ENCODE measurements at places on chromosomes 7 and 10.
A peak's percentile ranks its signal among the peaks of the same experiment; 100 is the strongest.

GRCh38 chr7:125563964-125564529, 634.4 kb upstream of the POT1 start:
- DNase-seq: no peak

- DNase-seq: no peak
Observed at GRCh38 chr10:71218046-71218650, 5.8 kb downstream of the UNC5B start.

- no peak for DNase-seq
Observed at GRCh38 chr7:6293202-6293601, 20.8 kb upstream of the CYTH3 start.

- DNase-seq: peak; percentile 56
Observed at GRCh38 chr10:30502266-30503060, 68.5 kb downstream of the MAP3K8 start.

DNA sequence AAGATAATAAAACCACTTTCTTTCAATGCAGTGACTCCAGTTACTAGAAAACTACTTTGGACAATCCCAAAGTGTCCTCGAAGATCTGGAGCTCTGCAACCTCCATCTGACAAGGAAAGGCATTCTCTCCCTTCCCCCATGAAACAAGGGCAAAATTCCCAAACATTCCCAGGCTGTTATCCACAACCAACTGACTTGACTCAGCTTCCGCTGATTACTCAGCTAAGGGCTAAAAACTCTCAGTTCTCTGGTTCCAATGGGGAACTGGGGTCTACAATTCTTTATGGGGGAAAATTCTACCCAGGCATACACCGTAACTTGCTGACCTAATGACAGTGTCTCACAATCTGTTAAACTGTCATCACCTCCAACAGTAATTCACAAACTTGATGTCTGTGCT, 48.4 kb downstream of the SFMBT2 start:
- DNase-seq: no peak

GRCh38 chr7:14021069-14021468, 31.6 kb upstream of the ETV1 start:
- DNase-seq: no peak

DNA sequence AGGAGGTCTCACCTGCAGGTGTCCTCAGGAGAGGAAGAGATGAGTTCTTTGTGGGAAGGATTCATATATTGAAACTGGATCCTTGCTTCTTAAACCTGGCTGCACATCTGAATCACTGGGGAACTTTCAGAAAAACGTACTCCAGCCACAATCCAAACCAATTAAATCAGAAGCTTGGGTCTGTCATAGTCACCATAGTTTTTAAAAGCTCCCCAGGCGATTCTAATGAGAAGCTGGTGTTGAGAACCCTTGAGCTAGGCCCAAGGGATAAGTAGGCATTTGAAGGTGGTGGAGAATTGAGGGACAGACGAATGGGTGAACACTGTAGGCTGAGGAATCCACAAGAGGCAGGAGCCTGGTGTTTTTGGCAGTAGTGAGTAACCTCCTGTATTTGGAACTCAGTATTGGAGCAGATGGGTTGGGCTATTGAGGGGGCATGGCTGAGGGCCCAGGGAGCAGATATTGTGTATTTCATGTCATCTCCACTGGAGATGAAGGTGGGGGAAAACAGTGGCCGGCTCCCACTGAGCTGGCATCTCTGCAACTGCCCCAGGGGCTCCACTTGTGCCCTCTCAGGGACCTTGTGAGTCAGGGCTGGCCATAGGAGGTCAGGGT, 14.5 kb downstream of the ADCYAP1R1 start:
- DNase-seq: no peak

- DNase-seq: peak; percentile 70
Observed at GRCh38 chr7:30445770-30446169, 32.8 kb downstream of the NOD1 start.

GRCh38 chr7:104106108-104106905, 101.5 kb downstream of the ORC5 start:
- DNase-seq: no peak

- DNase-seq: no peak
Observed at GRCh38 chr7:72042855-72043254, 369.3 kb downstream of the CALN1 start.

- no peak for DNase-seq
Observed at GRCh38 chr10:31384589-31384949, 65.6 kb downstream of the ZEB1 start.

DNA sequence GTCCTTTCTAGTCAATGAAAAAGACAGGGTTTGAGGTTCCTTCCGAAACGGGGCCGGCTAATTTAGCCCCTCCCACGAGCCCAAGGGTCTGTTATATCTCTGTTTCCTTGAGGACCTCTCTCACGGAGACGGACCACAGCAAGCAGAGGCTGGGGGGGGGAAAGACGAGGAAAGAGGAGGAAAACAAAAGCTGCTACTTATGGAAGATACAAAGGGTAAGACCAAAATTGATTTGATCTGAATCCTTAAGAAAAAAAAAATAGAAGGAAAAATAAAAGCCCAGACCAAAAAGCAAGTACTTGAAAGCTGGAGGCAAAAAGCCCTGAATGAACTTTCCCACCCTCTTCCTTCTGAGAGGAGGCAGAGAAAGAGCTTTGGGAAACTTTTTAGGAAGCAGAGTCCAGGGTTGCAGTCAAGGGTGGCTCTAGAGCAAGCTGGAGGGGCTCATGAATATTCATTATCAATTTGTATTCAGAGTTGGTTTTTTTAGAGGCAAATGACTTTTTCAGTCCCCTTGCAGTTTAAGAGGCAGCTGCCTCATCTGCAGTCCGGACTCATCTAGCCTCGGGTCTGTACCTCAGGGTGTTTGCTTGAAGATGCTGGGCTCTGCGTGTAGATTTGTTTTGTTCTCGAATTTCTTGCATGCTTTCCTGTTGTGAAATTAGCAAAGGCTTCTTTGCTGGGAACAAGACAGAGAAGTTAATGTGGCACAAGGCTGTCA, at the start of gene ENTPD1:
Gene ENTPD1 (plus strand): TSS at position 123 of the 721 bp plus-strand sequence. CDS start 77 bp downstream, at position 200.
- DNase-seq: no peak

DNA sequence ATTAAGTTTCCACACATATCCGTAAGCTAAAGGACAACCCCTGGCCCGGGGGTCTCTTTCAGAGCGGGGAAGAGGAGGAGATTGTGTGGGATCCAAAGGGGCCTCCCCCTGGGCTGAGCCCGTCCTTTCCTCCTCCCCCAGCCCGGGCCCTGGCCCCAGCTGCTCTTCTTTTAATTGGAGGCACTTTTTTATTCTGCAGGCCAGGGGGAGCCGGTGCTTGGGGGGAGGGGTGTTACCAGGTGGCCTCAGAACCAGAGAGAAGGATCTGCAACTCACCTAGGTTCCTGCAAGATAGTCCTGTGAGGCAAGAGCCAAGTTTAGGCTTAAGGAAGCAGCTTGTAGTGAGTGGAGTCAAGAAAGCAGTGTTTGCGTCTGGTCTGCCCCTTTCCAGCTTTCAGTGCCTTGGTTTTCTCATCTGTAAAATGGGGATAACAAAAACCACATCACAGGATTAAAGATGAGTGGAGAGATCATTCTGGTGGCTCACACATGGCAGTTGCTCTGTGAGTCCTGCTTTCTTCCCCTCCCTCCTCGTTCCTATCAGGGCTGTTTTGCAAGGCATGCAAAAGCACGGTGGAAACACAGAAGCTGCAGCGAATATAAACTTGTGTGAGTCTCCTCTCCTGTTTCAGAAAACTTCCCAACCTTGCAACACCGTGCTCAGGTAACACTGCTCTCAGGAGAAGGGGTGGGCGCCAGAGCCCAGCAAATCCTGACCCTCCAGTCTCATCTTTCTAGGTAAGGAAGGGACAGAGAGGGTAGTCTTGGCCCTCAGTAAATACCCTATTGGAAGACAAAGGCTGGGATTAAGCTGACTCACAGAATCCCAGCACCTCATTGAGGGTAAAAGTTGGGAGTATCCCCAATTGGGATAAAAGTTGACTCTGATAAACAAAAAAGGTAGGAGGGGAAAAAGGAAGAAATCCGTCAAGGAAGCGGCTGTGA, 4.1 kb upstream of the TLX1 start:
- DNase-seq: no peak

DNA sequence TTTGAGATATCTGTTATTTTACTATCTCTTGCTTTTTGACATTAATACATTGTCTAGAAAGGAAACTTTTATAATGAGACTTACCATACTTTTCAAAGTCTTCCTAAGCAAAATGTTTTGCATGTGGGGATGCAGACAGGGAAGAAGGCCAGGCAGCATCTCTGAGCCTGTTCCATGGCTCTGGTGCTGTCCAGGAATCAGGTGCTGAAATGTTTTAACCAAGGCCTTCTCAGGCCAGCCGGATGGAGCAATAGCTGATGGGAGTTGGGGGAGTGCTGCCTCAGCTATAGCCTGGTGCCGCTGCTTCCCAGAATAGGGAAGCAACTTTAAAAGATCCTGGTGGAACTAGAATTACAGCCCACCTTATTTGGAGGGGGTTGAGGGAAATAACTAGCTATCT, 38.5 kb downstream of the CRTAC1 start:
- no peak for DNase-seq

DNA sequence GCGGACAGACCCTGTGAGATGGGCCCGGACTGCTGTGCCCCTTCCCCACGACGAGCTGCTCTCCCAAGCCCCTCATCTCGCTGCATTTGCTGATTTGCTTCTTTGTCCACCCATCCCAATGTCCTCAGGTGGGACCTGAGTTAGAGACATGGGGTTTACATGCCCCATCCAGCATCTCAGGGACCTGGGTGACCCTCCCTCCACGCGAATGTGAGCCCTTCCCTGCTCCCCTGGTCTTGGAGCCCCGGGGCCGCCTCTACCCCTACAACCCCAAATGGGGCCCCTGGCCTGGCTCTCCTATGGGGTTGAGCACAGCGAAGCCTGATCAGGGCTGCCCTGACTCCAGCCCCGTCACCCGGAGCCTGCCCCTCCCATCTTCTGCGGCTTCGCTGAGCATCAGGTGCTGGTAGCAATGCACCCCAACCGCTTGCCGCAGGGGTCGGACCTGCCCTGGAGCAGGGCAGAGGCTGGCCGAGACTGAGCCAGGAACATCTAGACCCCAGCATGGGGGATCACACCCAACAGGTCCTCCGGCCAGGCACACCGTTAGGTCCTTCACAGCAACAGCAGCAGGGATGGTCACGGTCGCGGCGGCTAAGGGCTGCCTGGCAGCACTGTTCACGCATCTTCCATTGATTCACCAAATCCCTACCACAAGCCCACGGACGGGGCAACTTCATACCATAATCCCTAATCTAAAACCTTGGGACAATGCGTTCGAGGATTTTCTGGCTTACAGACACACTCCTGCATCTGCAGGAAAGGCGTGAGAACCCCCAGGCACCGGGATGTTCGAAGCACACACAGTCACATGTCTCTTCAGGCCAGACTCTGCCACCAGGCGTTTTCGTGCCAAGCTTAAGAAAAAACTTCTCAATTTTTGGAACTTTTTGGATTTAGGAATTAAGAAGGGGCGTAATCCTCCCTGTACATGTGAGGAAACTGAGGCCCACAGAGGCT, 15.5 kb downstream of the WDR86 start:
- no peak for DNase-seq

DNA sequence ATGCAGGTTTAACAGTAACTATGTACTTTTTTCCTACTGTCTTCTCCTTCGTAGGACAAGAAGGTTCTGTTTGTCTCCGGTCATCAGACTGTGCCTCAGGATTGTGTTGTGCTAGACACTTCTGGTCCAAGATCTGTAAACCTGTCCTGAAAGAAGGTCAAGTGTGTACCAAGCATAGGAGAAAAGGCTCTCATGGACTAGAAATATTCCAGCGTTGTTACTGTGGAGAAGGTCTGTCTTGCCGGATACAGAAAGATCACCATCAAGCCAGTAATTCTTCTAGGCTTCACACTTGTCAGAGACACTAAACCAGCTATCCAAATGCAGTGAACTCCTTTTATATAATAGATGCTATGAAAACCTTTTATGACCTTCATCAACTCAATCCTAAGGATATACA, 2.4 kb downstream of the DKK1 start:
- no peak for DNase-seq

DNA sequence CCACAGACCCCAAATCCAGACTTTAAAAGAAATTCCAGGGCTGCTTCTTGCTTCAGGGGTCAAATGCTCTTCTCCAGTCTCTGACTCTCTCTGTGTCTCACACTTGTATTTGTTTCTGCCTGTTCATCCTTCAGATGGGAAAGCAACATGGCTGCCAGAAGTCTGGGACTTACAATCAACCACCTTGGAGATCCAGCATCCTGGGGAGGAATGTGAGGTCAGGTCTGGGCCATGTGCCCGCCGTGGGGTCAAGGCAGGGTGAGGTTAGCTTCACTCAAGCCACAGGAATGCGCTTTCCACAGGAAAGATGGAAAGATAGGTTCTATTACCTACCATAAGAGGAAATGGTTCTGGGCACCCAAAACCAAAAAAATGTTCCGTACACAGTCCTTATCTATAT, 34.3 kb upstream of the NPVF start:
- no peak for DNase-seq

DNA sequence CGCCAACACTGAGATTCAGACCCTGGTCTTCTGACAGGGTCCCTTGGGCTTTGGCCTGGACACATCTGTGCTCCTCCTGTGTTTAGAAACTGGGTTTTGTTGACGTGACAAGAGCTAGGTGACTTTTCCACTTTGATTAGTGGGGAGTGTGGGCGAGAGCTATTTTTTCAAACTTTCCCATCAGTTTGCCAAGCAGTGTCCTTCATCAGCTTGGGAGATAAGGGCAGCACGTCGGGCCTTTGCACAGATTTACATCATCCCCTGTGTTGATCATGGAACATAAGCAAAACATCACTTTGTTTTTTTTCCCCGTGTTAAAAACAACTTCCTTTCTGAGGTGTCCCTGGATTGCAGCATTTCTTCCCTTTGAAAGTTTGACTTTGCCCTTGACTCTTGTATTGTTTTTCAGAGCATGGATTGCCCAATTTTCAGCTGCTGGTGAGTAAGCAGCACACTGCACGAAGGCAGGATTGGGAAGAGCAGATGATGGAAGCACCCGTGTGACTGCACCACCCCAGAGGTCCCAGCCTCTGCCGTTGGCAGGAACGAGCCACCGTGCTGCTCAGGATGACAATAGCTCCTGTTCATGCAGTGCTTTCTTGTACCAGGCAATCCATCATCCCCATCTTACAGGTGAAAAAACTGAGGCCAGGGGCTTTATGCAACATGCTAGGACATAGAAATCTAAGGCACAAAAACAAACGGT, 6.4 kb upstream of the IGFBP1 start:
- no peak for DNase-seq

- no peak for DNase-seq
Observed at GRCh38 chr10:52437205-52437646, 123.1 kb downstream of the DKK1 start.

DNA sequence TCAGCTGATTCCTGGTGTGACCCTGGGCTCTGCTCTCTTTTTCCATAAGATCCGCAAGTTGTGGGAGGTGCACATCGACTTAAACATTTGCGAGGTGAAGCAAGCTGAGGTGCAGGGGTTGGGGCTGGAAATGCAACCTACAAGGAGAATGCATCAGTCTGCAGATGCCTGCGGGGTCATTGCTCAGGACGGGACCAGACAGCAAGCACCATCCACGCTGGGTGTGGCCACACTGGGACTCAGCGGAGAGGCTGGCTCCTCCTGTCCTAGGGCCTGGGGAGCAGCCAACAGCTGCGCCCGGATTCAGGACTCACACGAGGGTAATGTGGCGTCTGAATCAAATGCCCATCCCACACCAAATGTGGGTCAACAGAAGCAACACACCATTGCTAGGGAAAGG, 33.8 kb downstream of the STK32C start:
- DNase-seq: no peak

- no peak for DNase-seq
Observed at GRCh38 chr10:34116681-34117271, 698.3 kb downstream of the PARD3 start.

GRCh38 chr7:44914992-44915607, 29.8 kb upstream of the PURB start:
- peak; percentile 84 for DNase-seq

- no peak for DNase-seq
Observed at GRCh38 chr7:71925663-71926062, 486.5 kb downstream of the CALN1 start.
